Right hindlimb (tissue), 1 donor: ENCODE measurements at places on chromosomes 2 and 18.

DNA sequence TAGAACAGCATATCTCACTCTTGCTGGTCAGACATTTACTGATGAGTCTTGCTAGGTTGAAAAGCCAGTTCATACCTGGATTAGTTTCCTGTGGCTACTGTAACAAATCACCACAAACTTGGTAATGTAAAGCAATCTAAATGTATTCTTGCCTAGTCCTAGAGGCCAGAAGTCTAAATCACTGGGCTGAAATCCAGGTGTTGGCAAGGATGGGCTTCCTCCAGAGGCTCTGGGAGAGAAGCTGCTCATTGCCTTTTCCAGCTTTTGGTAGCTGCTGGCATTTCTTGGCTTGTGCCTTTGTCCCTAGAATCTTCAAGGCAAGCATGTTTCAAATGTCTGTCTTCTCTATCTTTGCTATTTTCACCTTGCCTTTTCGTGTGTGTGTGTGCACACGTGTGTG lies 62.3 kb upstream of the MAP4K3 start:
- no peak for DNase-seq

DNA sequence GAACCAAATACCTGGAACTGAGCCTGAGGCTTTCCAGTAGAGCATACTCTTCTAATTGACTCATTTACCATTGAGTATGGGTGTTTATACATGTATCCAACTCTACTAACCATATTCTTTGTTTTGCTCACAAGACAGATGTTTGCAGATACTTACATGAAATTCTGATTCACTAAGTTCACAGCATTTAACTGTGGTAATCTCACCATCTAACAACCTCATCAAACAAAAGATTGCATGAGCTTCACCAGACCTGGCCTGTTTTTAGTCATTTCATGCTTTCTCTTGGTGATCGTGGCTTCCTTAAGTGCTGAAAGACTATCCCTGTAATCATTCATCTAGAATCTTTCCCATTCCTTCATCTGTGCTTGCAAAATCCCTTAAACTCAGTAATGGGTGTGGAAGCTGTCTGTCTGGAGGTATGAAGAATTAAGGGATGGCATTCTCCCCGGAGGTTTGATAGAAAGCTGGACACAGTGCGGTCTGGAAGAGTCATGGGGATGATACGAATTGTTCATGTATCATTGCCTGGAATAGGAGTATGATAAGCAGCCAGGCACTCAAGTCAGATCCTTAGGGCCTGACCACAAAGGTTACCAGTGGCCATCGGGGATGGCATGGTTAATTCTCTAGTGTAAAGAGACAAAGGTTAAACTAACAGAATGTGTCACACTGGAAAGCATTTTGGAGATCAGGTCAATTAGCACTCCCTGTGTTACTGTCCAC lies 42.0 kb upstream of the IL1R1 start:
- DNase-seq: no peak

- DNase-seq: no peak
Observed at GRCh38 chr2:153770359-153770991, 101.2 kb upstream of the GALNT13 start.

GRCh38 chr2:235595422-235596010 lies 101.7 kb downstream of the AGAP1 start:
- peak; percentile 85 for DNase-seq

- no peak for DNase-seq
Observed at GRCh38 chr18:50832754-50833153, 12.9 kb upstream of the MRO start.

DNA sequence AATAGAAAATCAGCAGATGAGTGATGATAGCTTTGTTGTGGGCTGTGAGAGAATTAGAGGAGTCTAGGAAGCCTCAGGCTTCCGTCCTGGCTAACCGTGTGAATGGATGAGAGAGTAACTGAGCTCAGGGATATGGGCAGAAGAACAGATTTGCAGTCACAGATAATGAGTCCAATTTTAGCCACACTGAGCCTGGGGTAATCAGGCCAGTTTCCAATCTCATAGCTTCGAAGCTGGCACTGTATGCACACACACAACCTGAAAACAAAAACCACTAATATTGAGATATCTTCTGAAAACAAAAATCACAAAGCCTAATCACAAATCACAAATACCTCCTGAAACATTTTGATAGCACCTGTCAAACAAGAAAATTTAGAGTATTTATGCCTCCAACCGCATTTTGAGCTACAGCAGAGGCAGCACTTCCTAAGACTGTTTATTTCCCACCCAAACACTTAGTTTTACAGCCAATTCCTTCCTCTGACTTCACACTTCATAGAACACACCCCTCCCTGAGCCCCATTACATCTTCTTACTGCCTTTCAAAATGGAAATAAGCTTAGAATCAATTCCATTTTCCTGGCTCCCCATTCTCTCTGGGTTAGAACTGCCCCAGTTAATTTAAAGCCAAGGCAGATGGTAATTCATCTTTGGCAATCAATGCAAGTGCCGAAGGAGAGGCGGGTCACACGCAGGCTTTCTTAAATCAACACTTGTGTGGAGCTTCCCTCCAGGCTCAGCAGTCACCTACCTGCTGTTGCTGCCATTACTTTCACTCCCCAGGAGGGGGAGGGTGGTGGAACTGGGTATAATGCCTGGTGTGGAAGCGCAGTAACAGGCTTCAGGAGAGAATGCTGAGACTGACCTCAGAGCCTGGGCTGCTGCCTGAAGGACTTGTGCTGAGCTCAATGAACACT lies 18.9 kb downstream of the TTR start:
- peak; percentile 29 for DNase-seq

DNA sequence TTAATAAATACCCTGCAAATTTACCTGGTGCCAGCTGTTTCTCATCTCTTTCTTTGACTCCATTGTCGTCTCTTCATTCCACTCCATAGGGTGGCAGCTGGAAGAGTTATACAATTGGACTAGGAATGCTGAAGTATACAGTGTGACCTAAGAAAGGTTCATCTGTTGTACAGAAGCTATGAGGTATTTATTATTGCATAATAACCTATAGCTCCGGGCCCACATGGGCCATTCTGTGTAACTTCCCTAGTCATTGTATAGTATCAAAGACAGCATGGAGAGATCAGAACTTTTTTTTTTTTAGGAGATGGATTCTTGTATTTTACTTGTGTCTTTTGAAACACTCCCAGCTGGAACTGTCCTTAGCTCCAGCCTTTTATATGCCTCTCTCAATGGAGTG lies 26.2 kb downstream of the BMP10 start:
- no peak for DNase-seq

DNA sequence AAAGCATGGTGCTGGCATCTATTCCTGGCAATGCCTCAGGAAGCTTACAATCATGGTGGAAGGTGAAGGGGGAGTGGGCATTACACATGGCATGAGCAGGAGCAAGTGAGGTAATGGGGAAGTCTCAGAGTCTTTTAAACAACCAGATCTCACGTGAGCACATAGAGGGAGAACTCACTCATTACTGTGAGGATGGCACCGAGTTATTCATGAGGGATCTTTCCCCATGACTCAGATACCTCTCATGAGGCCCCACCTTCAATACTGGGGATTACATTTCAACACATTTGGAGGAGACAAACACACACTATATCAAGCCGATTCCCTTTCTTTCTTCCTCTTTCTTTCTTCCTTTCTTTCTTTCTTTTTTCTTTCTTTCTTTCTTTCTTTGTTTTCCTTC lies 47.9 kb upstream of the FANCL start:
- no peak for DNase-seq

DNA sequence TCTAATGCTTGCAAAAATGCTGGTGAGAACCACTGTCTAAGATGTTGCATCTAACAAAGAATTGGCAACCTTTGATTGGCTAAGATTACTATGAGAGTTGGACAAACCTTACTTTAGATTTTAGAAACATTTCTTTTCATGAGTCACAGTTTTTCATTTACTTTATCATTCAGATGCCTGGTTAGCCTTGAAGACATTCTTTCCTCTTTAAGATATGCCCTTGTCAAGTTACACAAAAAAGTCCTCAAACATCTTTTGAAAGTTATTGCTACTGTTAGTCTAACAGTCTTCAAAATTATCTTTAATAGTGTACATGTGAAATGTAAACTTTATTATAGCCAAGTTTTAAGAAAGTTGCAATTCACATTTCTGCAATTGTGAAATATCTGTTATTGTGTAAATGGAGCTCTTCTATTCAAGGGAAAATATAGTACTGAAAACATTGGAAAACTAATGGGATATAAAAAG lies 276.3 kb downstream of the RND3 start:
- no peak for DNase-seq

GRCh38 chr2:73111073-73112025 lies 1.4 kb downstream of the RAB11FIP5 start:
- no peak for DNase-seq

DNA sequence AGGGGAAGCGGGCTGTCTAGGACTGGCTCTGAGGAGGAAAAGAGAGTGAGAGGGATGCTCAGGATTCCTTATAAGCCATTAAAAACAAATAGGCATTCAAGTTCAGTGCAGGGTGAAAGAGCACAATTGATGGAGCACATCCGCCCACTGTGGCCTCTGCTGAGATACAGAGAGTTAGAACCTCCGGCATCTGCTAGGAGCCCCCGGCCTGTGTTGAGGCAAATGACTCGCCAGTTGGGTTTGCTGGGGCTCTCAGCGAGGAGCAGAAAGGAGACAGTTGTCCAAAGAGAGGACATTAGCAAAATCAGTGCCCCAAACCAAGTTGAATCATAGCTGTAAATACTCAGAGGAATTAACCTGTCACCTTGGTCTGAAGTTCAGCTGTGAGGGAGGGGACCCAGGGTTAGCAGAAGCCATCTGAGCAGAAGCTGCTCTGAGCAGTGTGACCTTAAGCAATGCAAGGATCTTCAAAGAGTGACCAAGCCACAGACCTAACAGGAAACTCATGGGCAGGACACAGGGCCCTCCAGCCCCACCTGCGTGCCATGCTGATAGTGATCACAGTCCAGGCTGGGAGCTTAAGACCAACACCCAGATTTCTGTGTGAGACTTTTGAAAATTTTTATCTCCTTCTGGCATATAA lies 23.3 kb upstream of the IL18RAP start:
- DNase-seq: no peak

DNA sequence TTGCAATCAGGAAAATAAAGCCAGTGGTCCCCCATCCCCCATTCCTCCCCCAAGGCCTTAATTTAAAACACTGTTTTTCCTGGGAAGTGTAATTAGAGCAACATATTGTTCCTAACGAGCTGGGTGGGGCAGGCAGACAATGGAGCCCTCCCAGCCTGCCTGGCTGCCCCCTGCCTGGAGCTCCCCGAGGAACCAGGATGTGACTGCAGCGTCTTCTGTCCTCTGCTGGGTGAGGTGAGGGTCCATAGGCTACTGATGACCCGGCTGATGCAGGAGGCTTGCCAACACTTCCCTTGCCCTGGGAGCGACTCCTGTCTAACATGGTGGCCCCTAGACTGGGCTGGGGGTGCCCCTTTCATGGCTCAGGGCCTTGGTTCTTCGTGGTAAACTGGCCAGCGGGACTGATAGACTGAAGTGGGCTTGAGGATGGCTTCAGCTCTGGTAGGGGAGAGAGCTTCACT lies 152.4 kb downstream of the DYSF start:
- peak; percentile 29 for DNase-seq

GRCh38 chr2:45145073-45145899 lies 136.0 kb upstream of the SIX2 start:
- no peak for DNase-seq

DNA sequence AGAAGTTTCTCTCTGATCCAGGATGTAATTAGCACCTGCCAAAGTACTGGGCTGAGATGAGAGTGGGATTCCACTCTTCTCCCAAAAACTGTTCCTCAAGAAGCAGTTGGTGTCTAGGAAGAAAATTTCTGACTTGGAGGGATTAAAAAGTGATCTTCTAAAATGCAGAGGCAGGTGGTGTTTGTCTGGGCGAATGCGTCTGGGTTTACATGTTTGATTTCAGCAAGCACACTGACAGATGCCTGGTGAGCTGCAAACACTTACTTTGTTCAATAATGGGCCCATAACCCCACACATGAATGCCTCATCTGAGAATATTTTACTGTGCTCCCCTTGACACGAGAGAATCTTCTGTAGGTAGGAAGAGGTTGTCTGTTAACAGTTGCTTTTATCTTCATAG lies 24.3 kb upstream of the KCNF1 start:
- no peak for DNase-seq

DNA sequence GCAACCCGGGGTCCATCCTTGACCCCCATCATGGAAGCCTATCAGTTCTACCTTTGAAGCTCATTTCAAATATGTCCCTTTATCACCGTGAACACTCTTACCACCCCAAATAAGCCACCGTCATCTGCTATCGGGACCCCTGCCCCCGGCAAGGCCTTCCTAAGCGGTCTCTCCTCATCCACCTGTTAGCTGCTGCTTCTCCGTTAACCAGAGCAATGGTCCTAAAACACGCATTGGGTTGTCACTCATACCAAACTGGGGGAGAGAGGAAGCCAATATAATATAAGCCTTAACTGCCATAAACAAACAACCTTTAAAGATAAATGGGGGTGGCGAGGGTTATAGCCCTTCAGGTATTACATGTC lies 680 bp downstream of the ASNSD1 start:
- no peak for DNase-seq

- DNase-seq: no peak
Observed at GRCh38 chr2:205176546-205176945, 505.8 kb upstream of the NRP2 start.

DNA sequence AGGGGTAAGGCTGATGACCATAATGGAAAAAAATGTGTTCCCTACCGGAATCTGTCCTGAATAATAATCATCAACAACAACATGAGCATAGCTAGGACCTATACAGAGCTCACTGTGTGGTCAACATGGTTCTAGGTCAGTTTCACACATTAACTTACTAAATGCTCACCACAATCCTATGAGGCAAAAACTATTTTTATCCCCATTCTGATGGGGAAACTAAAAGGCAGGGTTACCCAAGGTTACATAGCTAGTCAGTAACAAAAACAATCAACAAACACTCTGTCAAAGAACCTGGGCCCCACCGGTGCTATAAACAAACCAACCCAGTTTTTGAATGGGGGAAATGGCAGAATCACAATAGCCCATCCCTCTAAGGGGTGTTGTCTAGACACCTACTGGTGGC lies 40.1 kb downstream of the AOX1 start:
- no peak for DNase-seq

DNA sequence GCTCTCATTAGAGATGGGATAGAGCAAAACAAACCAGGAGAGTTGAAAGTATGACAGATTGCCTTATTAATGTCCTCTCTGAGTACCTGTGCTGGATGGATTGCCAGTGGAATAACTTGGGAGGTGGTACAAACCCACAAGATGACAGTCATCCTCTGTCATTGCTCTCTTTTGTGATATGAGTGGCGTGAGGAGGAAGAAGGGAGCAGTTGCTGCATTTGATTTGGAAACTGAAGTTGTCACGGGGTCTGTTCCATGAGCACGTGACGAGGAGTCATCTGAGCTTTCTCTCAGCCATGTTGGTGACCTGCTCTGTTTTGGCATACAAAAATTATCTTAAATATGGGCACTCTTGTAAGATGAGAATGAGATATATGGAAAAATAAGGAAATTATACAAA lies 204.9 kb downstream of the FAM210A start:
- DNase-seq: no peak

DNA sequence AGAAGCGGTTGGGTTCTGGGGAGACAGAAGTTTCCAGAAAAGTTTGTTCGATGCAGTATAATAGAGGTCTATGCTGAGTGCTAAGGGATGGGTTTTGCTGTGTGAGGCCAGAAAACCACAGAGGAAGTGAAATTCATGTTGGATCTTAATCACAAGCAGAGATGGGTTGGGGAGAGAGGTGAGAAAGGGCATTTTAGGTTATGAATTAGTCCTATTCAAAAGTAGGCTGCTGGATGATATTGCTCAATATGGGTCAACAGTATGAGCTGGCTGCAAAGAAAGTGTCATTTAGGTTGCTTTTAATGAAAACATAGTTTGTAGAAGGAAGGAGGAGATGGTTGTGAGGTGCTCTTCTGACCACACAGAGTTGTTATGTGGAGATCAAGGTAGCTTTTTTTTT lies 118.8 kb upstream of the LHCGR start:
- no peak for DNase-seq

- DNase-seq: no peak
Observed at GRCh38 chr2:71303849-71304248, 27.7 kb upstream of the ZNF638 start.
